ENCODE measurements at places on chromosomes 7 and 10.

GRCh38 chr10:8568401-8568800 lies 513.9 kb downstream of the GATA3 start:
- no peak for DNase-seq

DNA sequence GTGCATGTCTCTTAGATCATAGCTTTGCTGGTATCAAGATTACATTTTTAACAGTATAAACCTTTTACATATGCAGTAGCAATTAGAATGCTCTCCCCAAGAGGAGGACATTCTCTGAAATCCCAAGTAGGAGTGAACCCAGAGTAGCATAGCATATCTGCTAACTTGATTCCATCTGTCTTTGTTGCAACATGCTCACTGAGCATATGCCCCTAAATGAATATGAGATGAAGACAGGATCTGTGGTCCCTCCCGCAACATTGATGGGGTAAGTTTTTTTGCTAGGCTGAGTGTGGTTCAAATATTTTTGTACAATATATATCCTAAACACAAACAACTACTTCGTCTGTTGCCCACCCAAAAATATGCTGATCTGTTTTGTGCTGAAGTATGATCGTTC lies 534.2 kb upstream of the C7orf33 start:
- no peak for DNase-seq

DNA sequence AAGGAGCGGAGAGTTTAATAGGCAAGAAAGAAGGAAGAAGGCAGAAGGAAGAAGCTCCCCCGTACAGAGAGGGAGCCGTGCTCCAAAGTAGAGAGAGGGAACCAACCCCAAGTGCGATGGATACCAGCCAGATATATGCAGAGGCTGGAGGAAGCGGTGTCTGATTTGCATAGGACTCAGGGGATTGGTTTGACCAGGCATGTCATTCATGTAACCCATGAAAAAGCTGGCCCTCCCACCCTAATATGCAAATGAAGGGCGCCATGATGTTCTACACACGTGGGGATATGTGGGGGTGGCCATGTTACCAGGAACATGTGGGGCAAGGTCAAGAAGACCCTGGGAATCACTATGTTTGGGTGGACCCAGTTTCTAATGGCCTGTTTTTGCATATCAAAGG lies 40.6 kb upstream of the FAM3C start:
- DNase-seq, result no peak

DNA sequence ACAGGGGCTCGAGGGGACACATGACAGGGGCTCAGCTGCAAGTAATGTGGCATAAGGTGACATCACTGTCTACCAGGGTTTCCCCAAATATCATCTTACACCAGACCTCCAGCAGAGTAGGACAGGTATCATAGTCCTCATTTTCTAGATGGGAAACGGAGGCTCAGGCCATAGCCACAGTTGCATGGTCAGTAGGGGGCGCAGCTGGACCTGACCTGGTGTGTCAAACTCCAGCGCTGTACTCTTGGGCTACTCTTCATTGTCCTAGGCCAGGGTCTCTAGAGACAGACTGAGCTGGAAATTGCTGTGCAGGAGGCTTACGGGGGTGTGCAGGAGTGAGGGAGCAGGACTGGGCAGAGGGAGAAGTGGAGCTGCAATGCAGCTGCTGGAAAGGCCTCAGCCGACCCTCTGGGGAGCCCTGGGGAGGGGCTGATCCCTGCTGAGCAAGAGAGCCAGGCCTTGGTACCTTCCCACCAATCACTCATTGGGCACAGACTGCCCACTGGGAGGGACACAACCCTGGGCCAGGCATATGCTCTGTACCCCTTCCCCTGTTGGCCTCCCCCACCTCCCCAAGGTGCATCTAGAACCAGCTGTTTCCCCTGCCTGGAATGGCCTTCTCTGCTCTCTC lies 89.9 kb downstream of the CDH23 start:
- no peak for DNase-seq

DNA sequence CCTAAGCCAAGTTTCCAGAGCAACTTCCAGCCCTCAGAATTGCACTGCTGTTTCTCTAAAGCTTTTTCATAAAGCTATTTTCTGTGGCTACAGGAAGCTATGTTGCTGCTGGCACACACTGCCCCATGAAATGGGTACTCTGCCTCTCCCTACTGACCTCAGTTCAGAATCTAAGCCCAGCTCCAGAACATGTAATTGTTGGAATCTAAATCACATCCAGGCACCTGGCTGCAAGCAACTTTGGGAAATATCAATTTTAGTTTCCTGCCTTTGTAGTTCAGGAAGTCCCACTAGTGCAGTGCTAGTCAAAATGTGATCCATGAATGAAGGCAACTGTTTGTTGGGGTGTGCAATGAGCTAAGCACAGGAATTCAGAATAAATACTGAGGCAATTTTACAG lies 226.2 kb downstream of the THSD7A start:
- DNase-seq, result no peak

DNA sequence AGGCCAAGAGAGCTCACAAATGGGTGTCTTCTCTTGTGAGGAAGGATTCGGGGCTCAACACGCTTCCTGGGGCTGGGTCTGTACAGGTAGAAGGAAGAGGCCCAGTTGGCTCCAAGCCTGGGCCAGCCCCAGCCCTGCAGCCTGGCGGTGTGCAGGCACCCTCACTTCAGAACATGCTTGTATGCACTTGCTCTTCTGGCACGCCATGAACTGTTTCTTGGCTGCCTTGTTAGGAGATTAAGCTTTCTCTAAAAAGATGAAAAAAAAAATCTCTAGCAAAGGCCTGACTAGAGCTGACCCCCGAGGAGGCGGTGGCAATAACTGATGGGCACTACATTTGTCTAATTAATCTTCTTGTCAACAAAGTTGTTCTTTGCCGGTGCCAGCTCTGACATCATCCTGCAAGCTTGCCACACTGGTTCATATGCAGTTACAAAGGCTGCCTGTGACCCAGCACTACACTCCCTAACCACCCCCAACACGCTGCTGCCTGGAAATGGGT lies 94.7 kb downstream of the WDR11 start:
- DNase-seq, result no peak

DNA sequence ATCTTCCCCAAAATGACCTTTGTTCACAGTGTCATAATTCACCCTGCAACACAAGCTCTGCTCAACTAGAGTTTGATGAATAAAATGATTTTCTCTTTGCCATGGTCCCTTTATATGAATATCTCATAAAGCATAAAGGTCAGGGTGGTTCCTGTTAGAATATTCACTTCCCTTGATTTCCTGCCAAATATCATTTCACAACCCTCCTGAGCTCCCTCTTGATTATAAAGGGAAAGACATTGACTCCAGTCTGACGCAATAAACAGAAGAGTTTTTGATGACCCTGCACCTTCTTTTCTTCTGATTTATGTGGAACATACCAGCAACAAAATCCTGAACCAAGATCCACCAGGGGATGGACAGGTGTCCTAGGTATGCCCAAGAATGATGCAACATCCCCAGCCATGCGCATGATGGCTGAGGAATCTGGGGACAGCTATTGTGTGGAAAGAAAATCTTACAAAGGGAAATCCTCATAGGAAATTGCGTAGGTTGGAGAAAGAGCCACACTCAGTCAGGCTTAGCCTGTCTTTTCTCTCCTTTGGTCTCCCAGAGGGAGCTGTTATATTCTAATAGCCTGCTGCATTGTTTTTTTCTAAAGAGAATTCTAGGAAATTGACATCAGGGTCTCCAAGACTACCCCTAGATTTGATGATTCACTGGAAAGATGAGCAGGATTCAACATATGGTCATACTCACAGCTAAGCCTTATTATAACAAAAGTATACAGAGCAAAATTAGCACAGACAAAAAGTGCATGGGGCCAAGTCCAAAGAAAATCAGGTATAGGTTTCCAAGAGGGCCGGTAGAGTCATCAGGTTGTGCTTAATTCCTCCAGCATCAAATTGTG lies 18.8 kb downstream of the IFIT3 start:
- DNase-seq, result no peak

DNA sequence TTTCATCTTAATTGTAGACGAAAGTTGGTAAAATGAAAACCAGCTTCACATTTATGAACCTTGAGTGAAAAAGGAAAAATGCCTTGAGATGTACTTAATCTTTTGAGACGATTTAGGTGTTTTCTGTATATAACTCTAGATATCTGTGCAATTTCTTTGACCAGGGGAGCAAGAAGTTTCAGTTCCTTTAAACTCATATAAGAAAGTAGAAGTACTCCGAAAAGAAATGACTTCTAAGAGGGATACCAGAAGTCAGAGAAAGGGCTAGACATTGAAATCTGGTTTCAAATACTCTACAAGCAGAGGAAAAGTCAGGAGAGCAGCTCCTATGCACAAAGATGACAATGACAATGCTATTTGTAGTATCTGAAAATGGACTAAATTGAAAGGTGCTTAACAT lies 303.7 kb downstream of the BAMBI start:
- no peak for DNase-seq
